ENCODE measurements at places on chromosomes 13 and 19.

DNA sequence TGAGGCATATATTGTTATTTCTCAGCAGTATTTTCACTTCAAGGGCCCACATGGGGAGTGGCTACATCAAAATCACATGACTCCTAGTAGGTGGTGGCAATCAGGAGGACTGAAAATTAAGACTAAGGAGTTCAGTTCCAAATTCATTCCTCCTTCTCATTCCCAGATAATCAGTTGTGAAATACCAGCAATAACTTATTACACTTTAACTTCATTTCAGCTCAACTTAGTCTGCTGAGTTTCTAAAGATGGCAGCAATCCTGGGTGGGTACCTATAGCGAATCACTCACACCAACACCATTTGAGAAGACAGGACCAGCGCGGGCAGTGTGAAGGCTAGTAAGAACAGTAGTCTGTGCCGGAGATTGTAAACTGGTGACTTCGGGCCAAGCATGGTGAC is 63.9 kb upstream of the SLC10A2 start:
- no peak for DNase-seq

DNA sequence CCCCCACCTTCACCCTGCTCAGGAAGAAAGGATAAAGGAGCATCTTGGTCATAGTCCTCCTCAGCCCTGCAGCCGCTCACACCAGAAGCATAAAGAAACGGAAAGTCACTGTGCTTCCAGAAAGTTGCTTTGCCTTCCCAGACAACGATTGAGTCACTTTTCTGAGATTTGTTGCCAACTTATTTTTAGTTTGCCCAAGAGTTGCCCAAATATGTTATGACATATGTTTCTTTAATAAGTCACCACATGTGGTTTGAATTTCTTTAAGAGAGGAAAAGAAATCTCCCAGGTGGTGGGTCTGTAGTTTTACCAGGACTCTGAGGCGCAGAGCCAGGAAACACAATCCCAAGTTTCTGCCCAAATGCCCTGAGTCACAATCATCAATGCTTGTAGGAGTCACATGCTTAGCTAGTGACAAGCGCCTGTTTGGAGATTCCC is 63.4 kb upstream of the LRCH1 start:
- peak; percentile 83 for DNase-seq

- DNase-seq: no peak
Observed at GRCh38 chr19:13989487-13989886, 16.6 kb downstream of the RFX1 start.

GRCh38 chr13:26262156-26262555 is 8.2 kb downstream of the CDK8 start:
- no peak for DNase-seq

- DNase-seq: no peak
Observed at GRCh38 chr19:32012886-32013631, 332.4 kb upstream of the ZNF507 start.

DNA sequence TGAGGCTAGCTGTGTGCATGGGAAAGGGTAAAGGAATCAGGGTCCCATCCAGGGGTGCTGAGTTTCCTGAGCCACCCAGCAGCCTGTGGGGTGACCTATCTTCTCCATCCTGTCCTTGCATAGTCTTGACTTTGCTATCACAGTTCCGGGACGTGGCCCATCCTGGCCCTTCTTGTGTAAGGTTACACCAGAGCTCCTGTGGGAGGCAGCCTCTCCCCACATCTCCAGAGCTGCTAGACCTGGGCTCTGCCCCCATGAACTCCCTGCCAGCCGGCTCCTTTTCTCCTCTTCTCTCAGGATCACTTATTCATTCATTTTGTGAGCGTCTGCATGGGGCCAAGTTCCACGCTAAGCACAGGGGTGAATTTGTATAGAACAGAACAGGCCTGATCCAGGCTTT is 238.9 kb downstream of the TSHZ3 start:
- DNase-seq: peak; percentile 65

DNA sequence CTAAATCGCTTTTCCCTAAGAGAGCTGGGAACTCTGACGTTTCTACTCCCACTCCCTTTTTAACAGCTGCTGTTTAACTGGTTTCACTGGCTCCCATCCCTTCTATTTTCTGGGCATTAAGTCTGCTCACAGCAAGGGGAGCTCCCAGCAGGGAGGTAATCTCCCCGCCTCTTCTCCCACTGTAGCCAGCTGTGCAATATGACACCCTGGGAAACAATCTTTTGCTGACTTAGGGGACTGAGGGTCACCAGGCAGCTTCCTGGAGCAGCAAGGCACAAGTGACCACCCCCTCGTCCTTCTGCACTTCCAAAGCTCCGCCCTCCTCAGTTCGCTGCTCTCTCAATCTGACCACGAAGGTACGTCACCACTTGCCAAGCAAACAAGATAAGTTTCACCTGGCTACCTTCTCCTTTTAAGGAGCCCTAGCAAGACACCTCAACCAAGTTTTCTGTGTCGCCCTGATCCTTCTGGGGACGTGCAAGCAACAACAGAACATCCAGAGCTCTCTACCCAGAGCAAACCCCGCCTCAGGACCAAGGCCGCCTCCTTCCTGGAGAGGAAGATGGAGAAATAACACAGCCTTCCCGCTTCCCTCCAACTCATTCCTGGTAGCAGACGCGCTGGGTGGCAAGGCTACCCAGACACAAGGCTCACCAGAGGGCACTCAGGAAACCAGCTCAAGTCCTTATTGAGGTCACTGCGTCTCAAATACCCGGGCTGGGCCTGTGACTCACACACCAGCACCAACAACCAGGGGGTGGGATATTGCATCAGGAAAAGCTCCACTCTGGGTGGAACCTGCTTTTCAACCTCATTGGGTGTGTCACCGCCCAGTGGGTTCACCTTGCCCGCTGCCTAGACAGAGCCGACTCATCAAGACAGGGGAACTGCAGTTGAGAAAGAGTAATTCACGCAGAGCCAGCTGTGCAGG is 92.4 kb downstream of the STK24 start:
- DNase-seq: peak; percentile 98

DNA sequence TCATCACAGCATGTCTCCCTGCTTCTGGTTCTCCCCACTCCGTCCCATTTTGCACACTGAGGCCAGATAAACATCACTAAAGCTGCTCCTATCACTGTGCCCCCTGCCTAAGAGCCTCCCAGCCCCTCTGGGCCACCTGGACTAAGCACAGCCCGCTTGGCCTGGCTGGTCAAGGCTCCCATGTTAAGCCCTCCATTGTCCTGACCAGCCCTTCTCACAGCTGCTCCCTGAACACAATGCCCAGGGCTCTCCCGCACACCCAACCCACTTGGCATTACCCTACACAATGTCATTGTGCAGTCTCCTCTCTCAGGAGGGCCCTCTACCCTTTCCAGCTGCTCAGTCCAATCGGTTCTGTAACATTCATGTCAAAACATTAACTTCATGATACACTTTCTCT is 133.4 kb downstream of the NUFIP1 start:
- no peak for DNase-seq

DNA sequence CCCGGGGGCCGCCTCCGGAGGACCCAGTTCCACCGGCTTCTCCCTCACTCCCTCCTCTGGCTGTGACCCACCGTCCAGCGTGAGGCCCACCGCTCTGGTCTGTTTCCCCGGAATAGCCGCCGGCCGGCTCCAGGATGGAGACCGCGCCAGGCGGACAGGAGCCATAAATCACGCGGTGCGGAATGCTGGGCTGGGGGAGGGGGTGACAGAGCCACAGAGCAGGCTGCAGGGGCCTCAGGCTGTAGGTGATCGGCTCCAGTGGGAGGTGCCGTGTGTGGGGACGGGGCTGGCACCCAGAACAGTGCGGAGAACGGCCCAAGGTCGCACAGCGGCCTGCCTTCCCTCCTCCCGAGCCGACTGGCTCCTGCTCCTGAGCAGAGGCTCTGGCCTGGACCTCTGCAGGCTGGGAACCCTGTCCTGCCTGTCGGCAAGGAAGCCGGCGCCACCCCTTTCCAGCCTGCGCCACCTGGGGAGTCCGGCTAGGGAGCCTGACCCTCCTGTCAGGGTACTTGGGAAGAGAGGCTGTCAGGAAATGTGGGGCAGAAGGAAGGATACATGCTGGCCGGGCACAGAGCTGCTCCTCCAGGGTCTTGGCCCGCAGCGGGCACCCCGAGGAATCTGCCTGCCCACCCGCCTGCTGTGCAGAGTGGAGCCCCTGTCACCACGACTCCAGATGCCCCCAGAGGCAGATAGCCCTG is 8.3 kb downstream of the PIAS4 start:
- no peak for DNase-seq

DNA sequence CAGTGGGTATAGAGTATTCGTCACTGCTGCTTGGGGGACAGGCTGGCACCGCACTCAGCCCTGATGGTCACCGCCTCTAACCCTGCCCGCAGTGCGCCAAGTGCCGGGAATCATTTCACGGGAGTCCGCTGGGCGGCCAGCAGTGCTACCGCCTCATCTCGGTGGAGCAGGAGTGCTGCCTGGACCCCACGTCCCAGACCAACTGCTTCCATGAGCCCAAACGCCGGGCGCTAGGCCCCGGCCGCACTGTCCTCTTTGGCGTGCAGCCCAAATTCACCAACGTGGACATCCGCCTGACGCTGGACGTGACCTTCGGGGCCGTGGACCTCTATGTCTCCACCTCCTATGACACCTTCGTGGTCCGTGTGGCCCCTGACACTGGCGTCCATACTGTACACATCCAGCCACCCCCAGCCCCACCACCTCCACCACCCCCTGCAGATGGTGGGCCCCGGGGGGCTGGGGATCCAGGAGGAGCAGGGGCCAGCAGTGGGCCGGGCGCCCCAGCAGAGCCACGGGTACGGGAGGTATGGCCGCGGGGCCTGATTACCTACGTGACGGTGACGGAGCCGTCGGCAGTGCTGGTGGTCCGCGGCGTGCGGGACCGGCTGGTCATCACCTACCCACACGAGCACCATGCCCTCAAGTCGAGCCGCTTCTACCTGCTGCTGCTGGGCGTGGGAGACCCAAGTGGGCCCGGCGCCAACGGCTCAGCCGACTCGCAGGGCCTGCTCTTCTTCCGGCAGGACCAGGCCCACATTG is 14.5 kb downstream of the CNFN start:
- no peak for DNase-seq

- DNase-seq: no peak
Observed at GRCh38 chr13:65783383-65783782, 1446.8 kb downstream of the PCDH9 start.

- DNase-seq: no peak
Observed at GRCh38 chr19:45348367-45349125, 8.0 kb downstream of the KLC3 start.

Data from cardiac fibroblast (primary cell).